ENCODE measurements at places on chromosomes 1 and 21. TPM values are rescaled to one million over a fixed set of nuclear protein-coding genes. Genes with fewer than 3 reads are reported as not detected.

ZNF648 gene
- total RNA-seq: 0.27 TPM

CLCNKA gene
- total RNA-seq: not detected

DNA sequence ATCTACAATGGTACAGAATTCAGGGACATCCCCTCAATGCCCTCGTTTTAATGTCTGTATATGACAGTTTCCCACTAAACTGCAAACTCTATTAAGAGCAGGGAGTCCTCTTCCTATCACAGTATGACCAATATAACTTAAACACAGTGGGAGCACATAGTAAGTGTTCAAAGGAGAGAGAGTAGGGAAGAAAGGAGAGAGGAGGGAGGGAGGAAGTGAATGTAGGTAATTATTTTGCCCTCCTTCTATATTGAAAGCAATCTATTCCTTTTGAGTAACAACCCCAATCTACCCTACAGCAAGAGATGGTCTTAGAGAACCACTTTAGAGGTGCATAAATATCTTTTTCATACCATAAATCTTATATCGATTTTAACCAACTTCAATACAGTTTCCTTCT, 121.4 kb downstream of the MRPL39 start:
- no peaks in the 10 kb centered on the region for H3K4me1 ChIP-seq
- no peaks in the 10 kb centered on the region for H3K36me3 ChIP-seq
- H3K27ac ChIP-seq: no peak overlapping the region
- H3K27me3 ChIP-seq: no peaks in the 10 kb centered on the region
- no peak overlapping the region for H3K4me3 ChIP-seq

PKNOX1 gene
- total RNA-seq: 28.3 TPM

- H3K4me3 ChIP-seq: no peak overlapping the region
- H3K27me3 ChIP-seq: no peaks in the 10 kb centered on the region
- no peaks in the 10 kb centered on the region for H3K4me1 ChIP-seq
Measured at GRCh38 chr1:206649261-206649921, 14.1 kb downstream of the DYRK3 start.

GRCh38 chr1:115977499-115978258, 1.4 kb downstream of the SLC22A15 start:
- no peaks in the 10 kb centered on the region for H3K4me1 ChIP-seq
- no peak overlapping the region for H3K4me3 ChIP-seq
- no peak for DNase-seq
- H3K27me3 ChIP-seq: no peaks in the 10 kb centered on the region

Data from uterus (tissue), 4 donors.